ENCODE measurements at places on chromosomes 16 and 17. TPM values are rescaled to one million over a fixed set of nuclear protein-coding genes. Genes with fewer than 3 reads are reported as not detected.

Gene TMIGD1
- total RNA-seq = not detected

Gene ENO3
- 7.0 TPM for total RNA-seq

Gene SHPK
- 6.1 TPM for total RNA-seq

Gene CCDC78
- total RNA-seq = 2.5 TPM

Gene TMEM204
- 9.7 TPM for total RNA-seq

Gene TBX2
- total RNA-seq = 2.0 TPM

Gene SSTR5
- not detected for total RNA-seq

Gene HOXB13
- total RNA-seq = not detected

Gene NAGLU
- total RNA-seq = 66.4 TPM

Gene ABCA5
- total RNA-seq = 7.7 TPM

- DNase-seq = no peak
Measured at GRCh38 chr17:12667299-12667958, 1.7 kb downstream of the MYOCD start.

GRCh38 chr16:1169285-1170075, 16.6 kb downstream of the CACNA1H start:
- DNase-seq = no peak

- DNase-seq = no peak
Measured at GRCh38 chr17:80460429-80460834, 16.0 kb downstream of the NPTX1 start.

DNA sequence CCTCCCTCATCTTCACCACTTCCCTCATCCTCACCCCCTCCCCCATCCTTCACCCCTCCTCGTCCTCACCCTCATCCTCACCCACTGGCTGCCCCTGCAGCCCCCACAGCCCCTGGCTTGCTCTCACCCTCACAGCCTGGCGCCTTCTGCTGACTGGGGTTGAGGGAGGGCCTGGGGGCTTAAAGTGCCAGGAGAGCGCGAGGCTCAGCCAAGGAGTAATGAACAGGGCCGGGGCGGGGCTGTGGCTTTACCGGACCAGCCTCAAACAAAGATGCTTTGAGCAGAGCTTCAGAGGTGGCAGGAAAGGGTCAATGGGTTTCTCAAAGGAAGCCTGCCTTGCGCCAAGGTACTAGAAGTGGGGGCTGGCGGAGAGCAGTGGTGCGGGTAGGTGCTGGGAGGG, at the start of gene PRSS33:
Gene PRSS33, minus strand, starts transcription at position 155 of the 400 bp plus-strand sequence. CDS start 1,013 bp downstream, outside the sequence.
- DNase-seq = peak; percentile 49

DNA sequence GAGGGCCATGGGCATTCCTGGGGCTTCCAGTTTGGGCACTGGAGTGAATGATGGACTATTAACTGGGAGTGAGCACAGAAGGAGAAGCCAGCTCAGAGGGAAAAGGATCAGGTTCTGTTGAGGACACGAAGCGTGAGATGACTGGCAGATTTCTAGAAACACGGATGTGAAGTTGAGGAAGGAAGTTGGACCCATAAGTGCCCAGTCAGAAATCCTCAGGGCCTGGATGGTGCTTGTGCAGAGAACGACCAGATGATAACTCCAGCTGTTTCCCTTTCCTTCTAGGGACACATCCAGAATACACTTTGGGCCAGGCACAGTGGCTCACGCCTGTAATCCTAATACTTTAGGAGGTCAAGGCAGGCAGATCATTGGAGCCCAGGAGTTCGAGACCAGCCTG, 23.3 kb upstream of the ANKRD40CL start:
- no peak for DNase-seq

- no peak for DNase-seq
Measured at GRCh38 chr17:17886726-17887125, 49.9 kb upstream of the SREBF1 start.

GRCh38 chr16:19718624-19718965, 524 bp downstream of the IQCK start:
- DNase-seq = no peak

- no peak for DNase-seq
Measured at GRCh38 chr17:70127221-70127873, 42.0 kb upstream of the KCNJ2 start.

GRCh38 chr17:62705778-62706597, 78.5 kb downstream of the MRC2 start:
- no peak for DNase-seq

- peak; percentile 96 for DNase-seq
Measured at GRCh38 chr17:44137891-44138709, 3.6 kb upstream of the HROB start.

- no peak for DNase-seq
Measured at GRCh38 chr16:9854675-9855074, 327.6 kb downstream of the GRIN2A start.

GRCh38 chr17:2691965-2692780, 19.4 kb downstream of the CLUH start:
- DNase-seq = peak; percentile 93

GRCh38 chr17:948284-948852, 31.2 kb downstream of the NXN start:
- no peak for DNase-seq

DNA sequence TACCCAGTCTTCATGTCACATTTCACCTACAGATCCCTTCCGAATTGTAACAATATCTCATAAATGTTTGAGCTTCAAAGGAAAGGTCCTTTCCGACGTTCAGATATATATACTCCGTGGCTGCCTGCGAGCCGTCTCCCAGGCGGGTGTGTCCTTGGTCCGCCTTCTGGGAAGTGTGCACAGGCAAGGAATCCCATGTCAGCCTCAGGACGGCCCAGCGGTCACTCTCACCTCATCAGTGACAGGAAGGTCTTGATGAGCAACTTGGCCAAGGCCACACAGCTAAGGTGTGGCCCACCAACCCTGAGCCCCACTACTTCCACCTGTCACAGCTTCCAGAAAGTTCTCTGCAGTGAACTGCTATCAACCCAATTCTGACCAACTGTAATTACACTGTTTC, 4.3 kb downstream of the LMF1 start:
- DNase-seq = peak; percentile 68

- DNase-seq = no peak
Measured at GRCh38 chr17:3603119-3603869, 5.9 kb downstream of the TRPV1 start.

DNA sequence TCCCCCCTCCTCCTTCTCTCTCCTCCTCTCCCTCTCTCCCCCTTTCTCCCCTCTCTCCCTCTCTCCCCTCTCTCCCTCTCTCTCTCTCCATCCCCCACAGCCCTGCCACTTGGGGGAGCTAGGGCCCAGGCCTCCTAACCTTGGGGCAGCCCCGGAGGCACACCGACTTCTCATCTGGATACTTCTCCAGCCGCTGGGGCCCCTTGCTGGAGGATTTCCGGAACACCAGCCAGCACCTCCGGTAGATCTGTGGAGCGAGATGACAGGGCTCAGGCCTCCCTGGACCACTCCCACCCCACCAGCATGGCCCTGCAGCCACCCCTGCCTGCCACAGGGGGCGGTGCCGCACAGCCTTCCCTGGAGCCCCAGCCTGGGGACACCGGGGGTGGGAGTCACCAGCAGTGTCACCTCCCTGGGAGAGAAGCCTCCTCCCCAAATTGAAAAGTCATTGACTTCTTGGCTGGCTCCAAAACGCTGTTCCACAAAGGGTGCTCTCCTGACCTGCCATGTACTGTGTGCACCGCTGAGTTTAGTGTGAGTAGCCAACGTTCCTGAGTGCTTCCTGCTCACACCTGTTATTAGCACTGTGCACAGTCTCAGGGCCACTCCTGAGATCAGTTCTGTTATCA, 10.5 kb downstream of the DOK4 start:
- DNase-seq = no peak

DNA sequence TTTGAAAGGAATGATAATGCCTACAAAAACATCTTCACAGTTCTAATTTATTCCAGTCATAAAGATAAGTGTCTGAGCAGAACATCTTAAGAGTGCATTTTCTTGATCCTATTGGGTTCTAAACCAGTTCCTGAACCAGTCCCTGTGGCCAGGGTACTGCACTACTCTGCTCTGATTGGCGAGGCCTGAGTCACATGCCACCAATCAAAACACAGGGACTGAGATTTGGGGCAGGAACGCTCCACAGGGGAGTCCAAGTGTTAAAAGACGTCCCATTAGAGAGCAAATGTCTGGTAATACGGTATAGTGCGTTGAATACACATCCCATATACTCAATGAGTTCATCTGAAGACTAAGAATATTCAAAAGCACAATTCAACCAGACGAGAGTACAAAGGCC, 3.0 kb upstream of the NUP93 start:
- DNase-seq = no peak

DNA sequence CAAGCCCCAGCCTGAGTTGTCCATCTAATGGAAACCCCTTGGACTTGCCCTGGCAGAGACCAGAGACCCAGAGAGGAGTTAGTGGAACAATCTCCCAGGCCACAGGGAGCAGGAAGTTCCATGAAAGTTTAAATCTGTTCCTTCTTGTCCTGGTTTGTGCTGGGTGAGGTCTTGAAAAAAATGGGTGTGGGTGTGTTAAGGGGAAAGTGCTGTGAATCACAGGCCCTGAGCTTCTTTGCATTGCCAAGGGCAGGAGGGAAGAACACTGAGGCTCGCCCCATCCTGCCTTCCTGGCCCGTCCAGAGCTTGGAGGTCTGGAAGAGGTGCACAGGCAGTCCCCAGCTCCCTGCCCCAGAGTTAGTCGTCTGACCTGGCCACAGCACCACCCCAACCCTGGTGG, 2.3 kb downstream of the ADORA2B start:
- DNase-seq = no peak

DNA sequence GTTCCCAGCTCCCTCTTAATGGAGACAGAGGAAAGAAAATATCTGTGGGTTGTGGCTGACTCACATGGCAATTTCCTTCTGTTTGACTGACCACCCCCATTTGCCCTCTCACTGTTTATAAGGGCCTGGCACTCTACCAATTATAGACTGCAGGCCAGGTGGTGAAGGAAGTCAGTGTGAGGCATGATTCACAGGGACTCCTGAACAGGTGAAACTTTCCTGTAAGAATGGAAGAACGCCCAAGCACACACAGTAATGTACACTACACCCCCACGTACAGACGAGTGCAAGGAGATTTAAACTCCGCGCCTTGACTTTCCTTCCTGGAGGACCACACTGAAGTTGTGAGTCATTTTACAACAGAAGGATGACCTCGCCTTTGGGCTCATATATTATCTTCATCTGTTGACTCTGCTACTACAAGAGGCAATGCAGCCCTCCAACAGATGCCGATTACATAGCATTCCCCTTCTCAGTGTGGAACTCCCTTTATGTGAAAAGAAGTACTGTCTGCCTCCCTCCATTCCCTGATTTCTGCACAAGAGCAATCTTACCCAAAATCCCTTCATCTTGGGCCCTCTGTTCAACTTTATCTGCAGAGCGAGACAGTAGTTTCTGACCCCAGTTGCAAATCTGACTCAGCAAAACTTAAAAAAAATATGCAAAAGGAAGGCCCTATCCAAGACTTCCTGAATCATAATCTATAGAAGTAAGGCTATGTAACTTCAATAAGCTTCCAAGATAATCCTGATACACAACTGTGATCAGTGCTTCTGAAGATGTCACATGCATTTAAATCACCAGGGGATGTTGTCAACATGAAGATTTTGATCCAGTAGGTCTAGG, 163.6 kb downstream of the SHISA6 start:
- DNase-seq = no peak

GRCh38 chr17:79092567-79092966, 17.9 kb downstream of the ENGASE start:
- DNase-seq = no peak

DNA sequence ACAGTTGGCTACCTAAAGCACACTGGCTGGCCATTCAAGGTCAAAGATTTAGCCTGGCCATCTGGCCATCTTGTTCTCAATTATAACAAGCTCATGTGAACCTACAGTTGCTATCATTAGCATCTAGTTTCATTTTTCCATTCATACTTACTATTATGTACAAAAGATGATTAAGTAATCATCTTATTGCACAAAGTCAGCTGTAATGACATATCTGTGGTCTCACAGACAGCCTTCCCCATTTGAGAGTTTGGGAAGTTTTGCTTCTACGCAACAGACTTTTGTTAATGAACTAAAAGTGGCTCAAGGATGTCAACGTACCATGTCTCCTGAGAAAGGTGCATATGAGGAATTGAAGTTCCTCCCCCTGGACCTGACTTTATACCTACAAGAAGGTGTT, 51.3 kb downstream of the HS3ST3B1 start:
- DNase-seq = no peak

GRCh38 chr16:66651474-66651765, 45.1 kb downstream of the CMTM4 start:
- DNase-seq = no peak

GRCh38 chr16:13305019-13305755, 403.8 kb downstream of the SHISA9 start:
- no peak for DNase-seq

All from chondrocyte (in vitro differentiated cells).